Activated CD4-positive, alpha-beta T cell treated with anti-CD3 and anti-CD28 coated beads, Interleukin-2, Interleukin-4, amounts not matched to agents 100 ng/mL and 50 ng/mL, durations not matched to agents 16 hours and 8 hours (primary cell): ENCODE measurements at places on chromosomes 5 and 9.

GRCh38 chr5:139461698-139462097 is 845 bp downstream of the ECSCR start:
- DNase-seq: no peak

- DNase-seq: no peak
Measured at GRCh38 chr5:32233696-32234447, 59.8 kb upstream of the GOLPH3 start.

- no peak for DNase-seq
Measured at GRCh38 chr5:106906199-106906598, 764.5 kb downstream of the EFNA5 start.

DNA sequence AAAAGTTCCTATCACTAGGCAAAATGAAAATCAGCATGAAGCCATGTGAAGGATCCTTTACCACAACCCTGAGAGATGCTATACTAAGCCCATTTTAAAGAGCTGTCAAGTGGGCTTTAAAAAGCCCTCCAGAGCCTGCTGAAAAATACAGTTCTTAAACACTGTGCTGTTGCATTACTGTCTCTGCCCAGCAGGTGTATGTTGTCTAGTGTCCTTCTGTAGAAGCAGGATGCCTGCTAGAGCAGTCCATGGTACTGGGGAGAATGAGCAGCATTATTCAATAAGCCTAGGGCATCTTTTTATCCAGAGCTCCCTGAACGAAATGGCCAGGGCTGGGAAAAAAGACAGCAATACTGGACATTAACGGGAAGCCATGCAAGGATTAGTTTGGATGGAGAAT is 126.2 kb upstream of the PLCXD3 start:
- no peak for DNase-seq

DNA sequence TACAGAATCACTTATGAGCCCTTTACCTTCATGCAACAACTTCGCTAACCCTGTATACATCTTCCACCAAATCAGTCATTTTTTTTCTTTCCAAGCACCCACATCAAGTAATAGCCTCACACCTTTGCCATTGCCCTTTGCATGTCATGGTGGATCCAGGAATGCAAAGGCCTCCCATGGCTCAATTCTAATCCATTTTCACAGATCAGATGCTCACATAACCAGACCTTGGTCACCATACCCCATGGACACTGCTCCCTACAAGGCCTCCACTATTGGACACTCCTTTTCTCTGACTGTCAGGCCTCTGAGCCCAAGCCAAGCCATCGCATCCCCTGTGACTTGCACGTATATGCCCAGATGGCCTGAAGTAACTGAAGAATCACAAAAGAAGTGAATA is 179.5 kb downstream of the RASEF start:
- no peak for DNase-seq

DNA sequence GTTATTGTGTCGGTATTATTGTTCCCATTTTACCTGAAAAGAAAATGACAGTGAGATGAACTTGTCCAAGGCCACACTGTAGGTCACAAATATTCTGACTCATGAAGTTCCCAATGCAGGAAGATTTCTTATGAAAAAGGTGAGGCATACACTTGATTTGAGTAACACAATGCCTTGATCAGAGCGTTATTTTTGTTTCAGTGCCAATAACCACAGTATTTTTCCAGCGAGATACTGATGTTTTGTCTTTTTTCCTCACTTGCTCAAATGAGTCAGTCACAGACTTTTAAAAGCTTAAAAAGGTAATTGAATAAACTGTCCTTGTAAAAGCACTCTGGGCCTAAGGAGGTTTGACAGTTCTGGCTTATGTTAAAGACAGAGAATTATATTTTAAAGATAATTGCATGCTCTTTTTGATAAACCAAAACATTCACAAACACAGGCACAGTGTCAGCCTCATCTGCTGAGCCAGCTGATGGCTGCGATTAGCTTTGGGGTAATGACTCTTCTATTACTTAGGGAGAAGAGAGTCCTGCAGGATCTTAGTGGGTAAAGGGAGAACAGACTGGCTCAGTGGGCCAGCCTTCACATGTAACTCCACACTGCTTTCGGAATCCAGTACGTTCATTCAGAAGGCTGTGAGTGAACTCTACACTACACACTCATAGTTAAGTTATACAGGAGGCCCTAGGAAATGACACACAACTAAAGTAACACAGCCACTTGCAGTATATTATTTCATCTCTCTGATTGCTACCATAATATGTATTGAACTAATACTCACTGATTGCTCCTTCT is 165.5 kb upstream of the CD180 start:
- no peak for DNase-seq

DNA sequence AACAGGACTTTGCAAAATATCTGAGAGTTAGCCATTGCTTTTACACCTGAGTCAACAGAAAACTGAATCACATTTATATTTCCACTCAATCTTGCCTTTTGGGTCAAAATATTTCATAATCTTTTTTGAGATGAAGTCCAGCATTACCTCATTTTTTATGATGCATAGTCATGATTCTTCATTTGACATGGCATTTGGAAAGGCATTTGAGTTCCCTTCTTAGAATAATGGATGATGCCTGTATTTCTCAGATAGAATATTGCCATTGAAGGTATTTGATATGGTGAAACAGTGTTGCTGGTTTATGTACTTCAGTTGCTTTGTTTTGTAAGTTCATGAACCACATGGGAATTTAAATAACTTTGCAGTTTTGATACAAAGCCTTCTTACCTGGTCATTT is 180.4 kb downstream of the PRR16 start:
- DNase-seq: no peak
